HCT116 (cell line): ENCODE measurements at places on chromosomes 16 and 17. TPM values are rescaled to one million over a fixed set of nuclear protein-coding genes. Genes with fewer than 3 reads are reported as not detected.

- no peaks in the 10 kb centered on the region for H3K36me3 ChIP-seq
- no peaks in the 10 kb centered on the region for H3K27me3 ChIP-seq
- no peak for DNase-seq
- H3K4me1 ChIP-seq = no peaks in the 10 kb centered on the region
These were observed 29.8 kb upstream of the SPPL2C start for GRCh38 chr17:45814622-45815606.

DNA sequence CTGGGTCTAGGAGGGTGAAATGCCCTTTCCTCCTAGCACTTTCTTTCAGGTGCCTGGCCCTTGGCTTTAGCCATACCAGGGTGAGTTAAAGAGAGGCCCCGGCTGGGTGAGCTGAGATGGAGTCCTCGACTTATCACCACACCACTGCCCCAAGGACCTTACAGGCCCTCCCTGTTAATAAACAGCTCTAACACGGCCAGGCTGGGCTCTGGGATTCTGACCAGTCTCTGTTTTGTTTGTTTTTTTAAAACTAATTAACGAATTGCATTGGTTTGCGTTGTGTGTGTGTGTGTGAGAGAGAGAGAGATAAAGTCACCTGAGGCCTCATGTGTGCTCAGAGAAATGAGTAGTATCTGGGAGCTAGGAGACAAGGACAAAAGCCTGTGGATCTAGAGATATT, 14.3 kb downstream of the MYL4 start:
- no peak for DNase-seq
- no peak overlapping the region for H3K4me3 ChIP-seq
- peaks cover 16% of the 10 kb centered on the region for H3K4me1 ChIP-seq
- no peaks in the 10 kb centered on the region for H3K36me3 ChIP-seq

GRCh38 chr16:31130899-31131298, 4.6 kb downstream of the PRSS8 start:
- peaks cover 26% of the 10 kb centered on the region for H3K4me1 ChIP-seq
- peak overlapping the region; percentile 58 for H3K27ac ChIP-seq
- H3K36me3 ChIP-seq = peaks cover 8% of the 10 kb centered on the region
- no peaks in the 10 kb centered on the region for H3K27me3 ChIP-seq

GRCh38 chr17:43171586-43172487, 823 bp downstream of the NBR1 start:
- peak overlapping the region; percentile 72 for H3K27ac ChIP-seq
- peaks cover 8% of the 10 kb centered on the region for H3K4me1 ChIP-seq
- peak overlapping the region; percentile 76 for H3K4me3 ChIP-seq

GRCh38 chr16:9016824-9017223, 53.1 kb upstream of the USP7 start:
- no peaks in the 10 kb centered on the region for H3K4me1 ChIP-seq
- no peak overlapping the region for H3K27ac ChIP-seq
- DNase-seq = no peak

DNA sequence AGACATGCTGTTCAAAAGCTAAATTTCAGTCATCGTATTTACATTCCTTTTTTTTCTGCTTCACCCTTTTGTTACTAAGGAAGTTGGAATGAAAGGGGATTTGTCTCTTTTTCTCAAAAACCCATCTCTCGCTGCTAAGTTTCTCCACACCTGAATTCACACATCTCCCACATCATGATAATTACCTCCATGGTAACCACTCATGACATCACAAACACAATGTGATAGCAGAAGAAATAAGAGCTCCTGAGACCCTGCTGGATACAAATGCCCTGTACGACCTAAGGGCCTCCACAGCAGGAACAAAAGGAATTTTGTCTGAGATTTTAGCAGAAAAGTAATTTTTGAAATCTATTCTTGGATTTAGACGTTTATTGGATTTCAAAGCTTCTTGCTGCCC, 82.6 kb upstream of the GNAO1 start:
- no peak overlapping the region for H3K27ac ChIP-seq
- no peak overlapping the region for H3K4me3 ChIP-seq
- H3K4me1 ChIP-seq = no peaks in the 10 kb centered on the region
- H3K27me3 ChIP-seq = peaks cover 33% of the 10 kb centered on the region; the same call in 1 of the 2 replicates

GRCh38 chr17:21152731-21153130, 26.0 kb downstream of the DHRS7B start:
- no peak for DNase-seq
- H3K27ac ChIP-seq = no peak overlapping the region
- no peak overlapping the region for H3K4me3 ChIP-seq
- H3K36me3 ChIP-seq = no peaks in the 10 kb centered on the region

- DNase-seq = no peak
- no peaks in the 10 kb centered on the region for H3K36me3 ChIP-seq
- no peaks in the 10 kb centered on the region for H3K4me1 ChIP-seq
- H3K27ac ChIP-seq = no peak overlapping the region
These were observed 47.2 kb downstream of the SRL start for GRCh38 chr16:4194661-4195060.

GRCh38 chr16:24273508-24274182, 17.5 kb downstream of the CACNG3 start:
- no peaks in the 10 kb centered on the region for H3K4me1 ChIP-seq
- no peak for DNase-seq
- H3K4me3 ChIP-seq = no peak overlapping the region
- peaks cover 34% of the 10 kb centered on the region; the same call in 1 of the 2 replicates for H3K27me3 ChIP-seq
- H3K27ac ChIP-seq = no peak overlapping the region

GRCh38 chr17:36072431-36073121, 8.5 kb downstream of the CCL18 start:
- no peaks in the 10 kb centered on the region for H3K36me3 ChIP-seq
- H3K27ac ChIP-seq = no peak overlapping the region
- peak; percentile 24 for DNase-seq
- H3K27me3 ChIP-seq = no peaks in the 10 kb centered on the region
- no peaks in the 10 kb centered on the region for H3K4me1 ChIP-seq

DNA sequence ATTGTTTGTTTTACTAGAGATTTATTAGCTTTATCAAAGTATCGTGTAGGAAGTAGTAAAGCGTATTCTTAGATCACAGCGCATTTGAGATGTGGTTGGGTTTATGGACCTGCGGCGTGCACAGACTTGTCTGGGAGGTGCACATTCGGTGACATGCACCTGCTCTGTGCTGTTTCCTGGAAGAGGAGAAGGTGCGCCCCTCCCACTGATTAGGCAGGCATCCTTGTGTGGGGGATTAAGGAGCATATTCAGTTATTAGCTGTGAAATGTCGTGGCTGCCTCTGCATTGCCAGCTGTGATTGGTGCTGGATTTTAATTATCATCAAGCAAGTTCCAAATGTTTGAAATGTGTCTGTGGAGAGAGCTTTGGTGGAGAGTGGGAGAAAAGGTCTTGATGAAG, 903.8 kb upstream of the RBFOX1 start:
- DNase-seq = no peak
- H3K36me3 ChIP-seq = no peaks in the 10 kb centered on the region
- no peaks in the 10 kb centered on the region for H3K27me3 ChIP-seq
- H3K4me1 ChIP-seq = no peaks in the 10 kb centered on the region
- no peak overlapping the region for H3K27ac ChIP-seq
- H3K4me3 ChIP-seq = no peak overlapping the region

DNA sequence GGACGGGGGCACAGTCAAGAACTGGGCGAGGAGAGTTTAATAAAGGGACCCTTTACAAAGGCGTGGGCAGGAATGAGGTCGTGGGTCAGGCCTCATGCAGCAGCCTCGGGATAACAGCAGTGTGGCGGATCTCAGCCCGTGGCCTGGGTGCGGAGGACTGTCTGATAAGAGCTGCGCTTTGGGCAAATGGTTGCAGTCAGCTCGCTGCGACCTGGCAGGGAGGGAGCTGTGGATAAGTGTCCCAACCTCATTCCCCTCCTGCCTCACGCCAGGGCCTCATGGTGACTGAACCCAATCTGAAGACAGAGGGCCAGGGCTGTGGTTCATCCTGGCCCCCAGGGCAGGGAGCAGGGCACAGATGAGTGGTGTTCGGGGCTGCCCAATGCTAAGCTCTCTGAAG, 13.6 kb downstream of the SMTNL2 start:
- H3K4me1 ChIP-seq = no peaks in the 10 kb centered on the region
- H3K27ac ChIP-seq = no peak overlapping the region
- DNase-seq = no peak
- H3K36me3 ChIP-seq = no peaks in the 10 kb centered on the region
- H3K4me3 ChIP-seq = no peak overlapping the region

DNA sequence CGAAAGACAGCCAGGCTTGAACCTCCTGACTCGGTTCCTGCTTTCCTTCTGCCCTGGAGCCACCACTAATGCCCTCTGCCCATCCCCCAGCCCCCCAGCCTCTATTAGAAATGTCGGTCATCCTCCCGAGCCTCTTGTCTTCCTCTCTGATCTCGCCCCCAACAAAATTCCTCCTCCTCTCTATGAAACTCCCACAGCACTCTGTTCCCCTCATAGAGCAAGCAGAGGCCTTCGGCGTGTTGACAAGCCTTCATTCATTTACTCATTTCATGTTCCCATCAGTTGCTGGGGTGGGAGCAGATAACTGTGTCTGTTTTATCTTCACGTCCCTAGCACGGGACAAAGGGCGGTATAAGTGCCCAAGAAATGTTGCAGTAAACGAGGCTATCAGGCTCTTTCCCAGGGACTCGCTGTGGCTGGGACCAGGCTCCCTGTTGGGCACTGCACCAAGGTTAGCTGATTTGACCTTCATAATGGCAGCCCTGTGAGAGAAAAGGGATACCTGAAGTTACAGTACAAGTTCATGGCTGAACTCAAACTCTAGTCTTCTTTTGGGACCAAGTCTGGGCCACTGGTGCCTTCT, 7.8 kb downstream of the FBXL19 start:
- peaks cover 8% of the 10 kb centered on the region; the same call in 1 of the 2 replicates for H3K4me1 ChIP-seq
- no peak for DNase-seq
- no peak overlapping the region for H3K4me3 ChIP-seq
- H3K27ac ChIP-seq = no peak overlapping the region
- peaks cover 9% of the 10 kb centered on the region for H3K36me3 ChIP-seq

GRCh38 chr17:19372439-19372838, 5.9 kb upstream of the MAPK7 start:
- no peak overlapping the region for H3K4me3 ChIP-seq
- H3K4me1 ChIP-seq = peaks cover 7% of the 10 kb centered on the region; the same call in 1 of the 2 replicates
- DNase-seq = no peak
- no peaks in the 10 kb centered on the region for H3K36me3 ChIP-seq
- H3K27ac ChIP-seq = no peak overlapping the region

DNA sequence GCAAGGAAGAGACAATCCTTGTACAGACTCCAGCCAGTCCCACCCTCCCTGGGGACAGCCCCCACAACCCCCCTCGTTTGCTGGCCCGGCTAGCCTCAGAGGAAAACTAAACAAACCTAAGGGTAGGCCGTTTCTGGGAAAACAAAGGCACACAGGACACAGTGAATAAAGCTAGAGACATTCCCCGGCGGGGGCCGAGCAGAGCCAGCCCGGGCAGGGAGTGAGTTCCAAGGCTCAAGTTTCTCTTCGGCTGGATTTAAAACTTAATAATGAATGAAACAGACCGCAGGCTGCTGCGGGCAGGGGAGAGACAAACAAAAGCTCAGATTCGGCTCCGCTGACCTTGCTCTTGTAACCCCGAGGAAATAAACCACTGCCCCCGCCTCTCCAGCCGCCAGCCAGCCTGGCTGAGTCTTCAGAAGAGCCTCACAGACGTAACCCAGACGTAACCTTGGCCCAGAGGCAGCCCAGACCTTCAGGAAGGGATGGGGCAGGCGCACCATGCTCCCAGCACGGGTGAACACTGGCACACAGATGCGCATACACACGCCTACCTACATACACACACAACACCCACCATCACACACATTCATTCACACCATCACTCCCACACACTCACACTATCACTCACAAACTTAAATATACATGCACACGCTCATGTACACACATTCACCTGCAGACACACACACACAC, 216.0 kb downstream of the ZNF423 start:
- H3K4me3 ChIP-seq = no peak overlapping the region
- DNase-seq = no peak

DNA sequence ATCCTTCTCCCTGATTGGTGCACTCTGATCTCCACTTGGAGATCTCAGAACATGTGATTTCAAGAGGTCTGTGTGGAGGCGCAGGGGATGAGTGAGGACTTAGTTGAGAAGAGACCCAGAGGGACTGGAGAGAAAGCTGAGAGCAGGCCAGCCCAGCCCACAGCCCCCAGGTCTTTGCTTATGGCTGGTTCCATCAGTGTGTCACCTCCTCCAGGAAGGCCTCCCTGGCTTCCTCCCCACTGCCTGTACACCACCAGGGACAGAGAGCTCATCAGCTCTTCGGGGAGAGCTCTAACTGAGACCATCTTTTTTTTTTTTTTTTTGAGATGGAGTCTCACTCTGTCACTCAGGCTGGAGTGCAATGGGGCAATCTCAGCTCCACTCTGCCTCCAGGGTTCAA, 3.4 kb downstream of the P2RX1 start:
- H3K4me3 ChIP-seq = no peak overlapping the region
- no peaks in the 10 kb centered on the region for H3K27me3 ChIP-seq
- H3K27ac ChIP-seq = no peak overlapping the region

- H3K4me3 ChIP-seq = no peak overlapping the region
- no peak overlapping the region for H3K27ac ChIP-seq
- no peaks in the 10 kb centered on the region for H3K4me1 ChIP-seq
- H3K36me3 ChIP-seq = no peaks in the 10 kb centered on the region
- H3K27me3 ChIP-seq = peaks cover 54% of the 10 kb centered on the region
These were observed 138.0 kb upstream of the HS3ST2 start for GRCh38 chr16:22675745-22676540.

DNA sequence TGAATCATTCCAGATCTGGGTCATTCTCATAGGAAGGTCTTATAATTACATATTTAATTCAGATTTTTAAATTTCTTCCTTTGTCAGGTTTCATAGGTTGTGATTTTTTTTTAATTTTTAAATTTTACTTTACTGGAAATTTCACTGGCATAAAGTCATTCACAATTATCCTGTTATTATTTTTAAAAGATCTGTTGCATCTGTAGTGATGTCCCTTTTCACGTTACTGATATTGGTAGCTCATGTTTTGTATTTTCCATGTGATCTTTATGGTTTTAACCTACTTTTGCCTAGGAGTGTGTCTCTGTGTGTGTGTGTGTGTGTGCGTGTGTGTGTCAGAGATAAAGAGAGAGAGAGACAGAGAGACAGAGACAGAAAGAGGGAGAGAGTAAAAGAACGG, 216.6 kb upstream of the KCNJ16 start:
- H3K27me3 ChIP-seq = no peaks in the 10 kb centered on the region
- H3K36me3 ChIP-seq = no peaks in the 10 kb centered on the region
- no peak overlapping the region for H3K27ac ChIP-seq
- DNase-seq = no peak

DNA sequence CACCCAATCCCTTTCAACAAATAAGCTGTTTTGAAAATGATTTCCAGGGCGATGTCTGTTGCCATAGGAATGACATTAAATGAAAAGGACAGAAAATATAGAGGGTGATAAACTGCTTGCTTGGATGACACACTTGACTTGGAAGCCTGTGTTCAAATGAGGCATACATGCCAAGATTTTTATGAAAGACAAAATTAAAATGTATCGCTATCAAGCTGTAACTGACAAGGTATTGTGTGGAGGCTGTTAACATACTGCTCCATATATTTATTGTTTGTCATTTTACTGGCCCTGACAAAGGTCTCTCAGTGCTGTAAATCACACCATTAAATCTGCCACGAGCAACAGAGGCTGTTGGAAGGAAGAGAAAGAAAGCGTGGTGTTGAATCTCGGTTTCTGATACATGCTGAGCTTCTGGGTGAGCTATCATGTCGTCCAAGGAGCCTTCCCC, 456.2 kb upstream of the SALL1 start:
- DNase-seq = no peak
- H3K4me1 ChIP-seq = no peaks in the 10 kb centered on the region
- no peak overlapping the region for H3K4me3 ChIP-seq
- no peaks in the 10 kb centered on the region for H3K27me3 ChIP-seq
- no peaks in the 10 kb centered on the region for H3K36me3 ChIP-seq
- no peak overlapping the region for H3K27ac ChIP-seq

Gene TBC1D3H
- not detected for total RNA-seq

Gene SHMT1
- 46.5 TPM for total RNA-seq

Gene PNPO
- 74.9 TPM for total RNA-seq

Gene TPSG1
- not detected for total RNA-seq

Gene CD79B
- total RNA-seq = 0.59 TPM

Gene CSH2
- total RNA-seq = not detected

Gene GAS2L2
- total RNA-seq = not detected

Gene MYH13
- total RNA-seq = not detected
